ENCODE measurements at places on chromosomes 7 and 10.

DNA sequence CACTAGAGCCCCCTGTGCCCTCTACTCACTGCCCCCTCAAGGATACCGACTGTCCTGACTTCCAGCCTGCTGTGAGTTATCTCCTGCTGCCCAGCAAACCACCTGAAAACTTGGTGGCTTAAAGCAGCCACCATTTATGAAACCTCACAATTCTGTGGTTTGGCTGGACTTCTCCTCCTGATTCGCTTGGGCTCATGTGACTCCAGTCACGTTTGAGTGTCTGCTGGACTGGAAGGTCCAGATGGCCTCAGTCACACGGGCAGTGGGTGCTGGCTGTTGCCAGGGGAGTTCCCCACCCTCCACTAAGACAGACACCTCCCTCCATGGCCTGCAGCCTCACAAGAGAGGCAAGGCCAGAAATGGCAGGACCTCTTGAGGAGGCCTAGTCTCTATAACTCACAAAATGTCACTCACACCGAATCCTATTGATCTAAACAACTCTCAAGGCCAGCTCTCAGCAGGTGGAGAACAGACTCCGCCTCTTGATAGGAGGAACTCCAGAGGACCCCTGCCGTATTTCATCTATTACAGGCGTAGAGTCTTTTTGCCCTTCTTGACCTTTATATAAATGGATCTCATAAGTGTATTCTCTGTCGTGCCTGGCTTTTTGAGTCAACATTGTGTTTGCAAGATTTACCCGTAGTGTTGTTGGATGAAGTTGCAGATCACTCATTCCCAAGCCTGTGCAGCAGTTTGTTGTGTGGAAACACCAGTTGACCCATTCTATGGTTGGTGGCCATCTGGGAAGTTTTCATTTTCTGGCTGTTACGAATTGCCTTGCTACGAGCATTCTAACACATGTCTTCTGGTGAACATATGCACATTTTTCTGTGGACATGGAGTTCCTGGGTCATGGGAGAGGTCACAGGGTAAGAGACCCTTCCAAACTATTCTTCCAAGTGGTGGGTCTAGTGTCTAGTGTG lies 48.3 kb downstream of the ZMIZ1 start:
- DNase-seq, result no peak

GRCh38 chr10:102230264-102230860 lies 4.3 kb downstream of the ELOVL3 start:
- DNase-seq, result peak; percentile 22

DNA sequence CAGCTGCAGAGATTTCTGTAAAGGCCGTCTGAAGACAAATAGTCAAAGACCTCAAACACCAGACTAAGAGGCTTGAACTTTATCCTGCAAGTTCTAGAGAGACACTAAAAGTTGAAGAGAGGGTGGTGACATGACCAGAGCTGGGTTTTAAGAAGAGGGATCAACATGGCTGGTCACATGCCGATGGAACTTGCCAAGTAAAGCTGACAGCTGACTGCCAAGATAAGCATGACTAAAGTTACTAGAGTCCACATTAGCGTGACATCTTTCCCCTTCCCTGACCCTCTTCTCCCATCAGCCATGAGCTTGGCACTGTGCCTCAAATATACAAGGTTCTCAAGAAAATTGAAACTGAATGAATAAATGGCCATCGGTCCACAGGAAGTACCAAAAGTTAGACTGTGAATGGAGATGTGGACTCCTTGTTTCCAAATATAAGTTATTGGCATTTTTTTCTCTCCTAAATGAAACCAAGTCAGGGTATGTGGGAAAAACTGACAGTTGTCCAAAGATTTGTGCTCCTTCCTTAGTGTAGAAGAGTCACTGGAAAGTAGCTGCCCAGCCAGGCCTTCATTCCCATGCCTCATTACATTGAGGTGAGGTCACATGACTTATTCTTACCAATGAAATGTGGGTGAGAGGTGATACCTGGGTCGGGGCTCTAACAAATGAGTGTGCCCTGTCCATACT lies 24.5 kb downstream of the XPNPEP1 start:
- peak; percentile 86 for DNase-seq

DNA sequence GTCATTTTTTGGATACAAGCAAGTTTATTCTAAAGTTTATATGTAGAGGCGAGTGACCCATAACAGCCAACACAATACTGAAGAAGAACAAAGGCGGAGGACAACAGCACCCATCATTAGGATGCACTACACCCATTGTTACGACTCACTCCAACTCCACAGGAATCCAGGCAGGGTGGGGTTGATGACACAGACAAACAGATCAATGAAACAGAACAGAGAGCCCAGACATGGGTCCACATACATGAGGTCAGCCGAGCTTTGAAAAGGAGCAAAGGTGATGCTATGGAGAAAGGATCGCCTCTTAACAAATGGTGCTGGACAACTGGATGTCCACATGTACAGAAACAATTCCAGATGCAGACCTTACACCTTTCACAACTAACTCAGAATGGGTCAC lies 426.4 kb downstream of the PTPRN2 start:
- DNase-seq, result no peak

DNA sequence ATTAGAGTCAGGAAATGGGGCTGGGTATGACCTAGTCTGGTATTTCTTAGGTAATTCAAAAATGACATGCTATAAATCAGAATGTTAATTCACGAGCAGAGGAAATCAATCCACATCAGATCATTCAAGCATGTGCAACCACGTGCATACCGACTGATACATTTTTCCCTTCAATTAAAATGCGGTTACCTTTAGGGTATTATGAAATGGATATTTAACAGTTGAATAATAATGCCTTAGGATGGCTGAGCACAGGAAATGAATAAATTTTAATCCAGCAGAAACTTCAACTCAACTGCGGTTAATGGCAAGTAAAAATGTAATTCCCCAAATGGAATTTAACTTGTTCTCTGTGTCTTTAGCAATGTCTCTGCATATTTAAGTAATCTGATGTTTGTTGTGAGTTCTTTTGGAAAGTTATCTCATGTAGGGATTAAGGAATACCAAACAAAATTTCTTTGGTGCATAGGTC lies 9.2 kb downstream of the CPA2 start:
- no peak for DNase-seq

- DNase-seq, result no peak
Measured at GRCh38 chr10:95291365-95292039, 699 bp upstream of the PDLIM1 start.

- DNase-seq, result no peak
Measured at GRCh38 chr10:80144696-80145131, 12.2 kb downstream of the PLAC9 start.

- DNase-seq, result peak; percentile 49
Measured at GRCh38 chr7:131111081-131111576, 216.5 kb upstream of the MKLN1 start.

DNA sequence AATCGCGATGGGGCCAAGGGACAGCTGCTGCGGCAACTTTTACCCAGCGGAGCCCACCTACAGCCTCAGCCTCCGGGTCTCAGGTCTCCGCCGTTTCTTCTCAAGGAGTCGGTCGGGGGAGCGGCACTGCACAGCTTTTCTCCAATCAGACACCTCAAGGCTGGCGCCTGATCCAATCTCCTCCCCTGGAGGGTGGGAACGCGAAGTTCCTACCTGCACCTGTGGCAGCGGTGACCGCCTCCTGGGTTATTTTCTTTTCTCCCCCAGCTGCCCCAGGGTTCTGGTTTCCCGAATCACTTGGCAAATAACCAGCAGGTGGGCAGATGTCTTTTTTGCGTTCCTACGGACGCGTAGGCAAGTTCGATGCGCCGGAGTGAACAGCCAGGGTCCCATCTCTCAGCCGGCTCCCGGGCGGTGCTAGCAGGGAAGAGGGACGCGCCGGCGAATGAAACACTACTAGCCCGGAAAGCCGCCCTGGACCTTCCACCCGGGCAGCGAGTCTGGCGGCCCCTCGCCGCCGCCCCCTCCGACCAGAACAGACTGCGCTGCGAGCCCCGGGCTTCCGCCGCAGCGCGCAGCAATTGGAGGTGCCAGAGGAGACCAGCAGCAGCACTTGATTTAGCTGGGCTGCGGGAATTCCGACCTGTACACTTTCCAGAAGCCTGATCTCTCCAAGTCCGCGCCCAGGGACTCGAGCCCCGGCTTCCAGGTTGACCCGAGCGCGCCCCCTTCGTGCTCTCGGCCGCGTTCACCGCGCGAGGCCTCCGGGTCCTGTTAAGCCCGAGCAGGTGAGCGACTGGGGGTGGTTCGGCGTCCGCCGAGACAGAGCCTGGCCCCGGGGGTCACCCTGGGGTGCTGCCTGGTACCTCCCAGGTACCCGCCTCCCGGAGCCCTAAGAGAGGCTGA lies at the start of gene PRR15:
Gene PRR15, plus strand, starts transcription at position 246 of the 906 bp plus-strand sequence. CDS start 2,495 bp downstream, outside the sequence.
- no peak for DNase-seq

DNA sequence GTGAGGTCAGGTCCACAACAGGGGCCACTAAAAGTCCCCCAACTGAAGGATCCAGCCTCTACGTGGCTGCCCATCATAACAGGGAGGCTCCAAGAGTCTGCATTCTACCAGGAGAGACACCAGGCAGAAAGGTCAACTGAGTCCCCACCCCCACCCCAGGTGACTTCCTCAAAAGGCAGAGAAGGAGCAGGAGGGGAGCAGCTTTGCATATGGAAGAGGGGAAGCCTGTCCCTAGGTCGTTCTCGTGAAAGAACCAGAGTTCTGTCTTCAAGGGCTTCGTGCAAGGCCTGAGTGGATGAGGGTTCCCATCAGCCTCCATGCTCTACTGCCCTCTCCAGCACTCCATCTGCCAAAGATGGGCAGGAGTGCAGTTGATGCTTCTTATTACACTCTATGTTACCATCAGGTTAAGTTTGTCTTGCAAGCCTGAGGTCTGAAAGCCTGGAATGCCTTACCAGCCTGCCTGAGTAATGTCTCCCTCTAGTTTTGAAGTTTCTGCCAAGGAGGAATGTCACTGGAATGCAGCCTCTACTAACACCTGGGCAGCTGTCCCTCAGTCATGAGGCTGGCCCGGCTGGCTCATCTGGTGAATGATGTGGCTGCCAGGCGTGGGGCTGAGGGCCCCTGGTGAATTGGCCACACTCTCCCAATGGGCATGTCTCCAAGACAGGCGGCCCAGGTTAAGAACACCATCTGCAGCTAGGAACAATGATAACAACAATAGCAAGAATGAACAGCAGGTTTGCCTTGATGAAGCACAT lies 54.3 kb upstream of the SMNDC1 start:
- DNase-seq, result no peak

- DNase-seq, result no peak
Measured at GRCh38 chr10:33643042-33643441, 308.6 kb upstream of the NRP1 start.

- no peak for DNase-seq
Measured at GRCh38 chr10:62805231-62806099, 945 bp downstream of the ADO start.

DNA sequence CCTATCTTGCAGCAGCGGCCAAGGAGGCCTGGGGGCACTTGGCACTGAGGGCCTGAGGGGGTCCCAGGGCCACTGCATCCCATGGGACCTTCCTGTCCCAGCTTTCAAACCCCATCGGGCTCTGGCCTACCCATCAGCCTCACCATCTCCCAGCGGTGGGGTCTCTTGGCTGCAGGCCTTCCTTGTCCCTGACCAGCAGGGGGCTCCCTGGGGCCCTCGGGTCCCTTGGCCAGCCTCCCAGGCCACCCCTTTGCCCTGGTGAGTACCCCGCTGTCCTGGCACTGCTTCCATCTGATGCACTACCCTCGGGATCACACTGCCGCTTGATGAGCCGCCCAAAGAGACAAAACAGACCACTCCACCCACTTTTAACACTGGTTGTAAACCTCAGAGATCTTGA lies 43.5 kb downstream of the YKT6 start:
- DNase-seq, result no peak

- no peak for DNase-seq
Measured at GRCh38 chr10:24947304-24948097, 4.9 kb downstream of the PRTFDC1 start.

- no peak for DNase-seq
Measured at GRCh38 chr7:133360201-133360600, 107.3 kb downstream of the EXOC4 start.

DNA sequence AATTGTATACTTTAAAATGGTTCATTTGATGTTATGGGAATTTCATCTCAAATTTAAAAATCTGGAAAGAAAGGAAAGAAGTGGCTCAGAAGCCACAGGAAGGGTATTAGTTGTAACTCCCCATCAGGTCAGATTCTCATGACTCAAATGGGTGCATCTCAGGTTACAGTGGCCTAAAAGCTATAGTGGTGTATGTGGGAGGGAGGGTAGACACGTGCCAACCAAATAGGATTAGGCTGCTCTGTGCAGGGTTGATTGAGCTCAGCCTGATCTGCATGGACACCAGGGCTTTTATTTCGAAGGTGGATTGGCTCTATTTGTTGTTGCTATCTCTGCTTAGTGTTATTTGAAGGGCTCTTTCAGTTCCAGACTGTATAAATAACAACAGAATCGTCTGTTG lies 121.5 kb upstream of the PRR15 start:
- DNase-seq, result no peak

DNA sequence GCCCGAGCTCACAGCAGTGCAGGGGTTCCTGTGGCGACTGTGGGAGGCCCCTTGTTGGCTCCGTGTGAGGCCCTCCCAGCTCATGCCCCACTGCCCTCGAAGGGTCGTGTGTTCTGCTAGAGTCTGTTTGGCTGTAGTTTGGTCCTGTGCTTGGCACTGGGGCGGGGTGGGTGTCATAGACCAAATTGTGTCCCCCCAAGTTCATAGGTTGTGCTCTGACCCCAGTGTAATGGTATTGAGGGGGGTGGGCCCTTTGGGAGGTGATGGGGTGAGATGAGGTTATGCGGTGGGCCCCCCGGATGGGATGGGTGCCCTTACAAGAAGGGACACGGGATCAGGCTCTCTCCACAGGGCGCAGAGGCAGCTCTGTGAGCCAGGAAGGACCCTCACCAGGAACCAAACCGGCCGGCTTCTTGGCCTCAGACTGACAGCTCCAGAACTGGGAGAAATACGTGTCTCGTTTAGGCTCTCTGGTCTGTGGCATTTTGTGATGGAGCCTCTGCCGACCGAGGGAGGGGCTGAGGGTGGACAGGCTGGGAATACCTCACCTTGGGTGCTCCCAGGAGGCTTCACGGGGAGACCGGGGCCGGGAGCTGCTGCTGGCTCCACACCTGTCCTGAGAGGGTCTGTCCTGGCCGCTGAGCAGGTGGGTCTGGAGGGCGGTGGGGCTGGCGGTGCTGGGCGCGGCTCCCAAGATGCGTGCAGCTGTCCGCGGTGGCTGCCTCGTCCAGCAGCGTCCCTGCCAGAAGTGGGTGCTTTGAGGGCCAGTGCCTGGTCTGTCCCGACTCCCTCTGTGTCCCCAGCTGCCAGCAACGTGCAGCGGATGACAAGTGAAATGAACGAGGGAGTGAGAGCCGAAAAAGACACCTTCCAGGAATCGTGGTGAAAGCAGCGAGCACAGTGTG lies 89.4 kb downstream of the INPP5A start:
- DNase-seq, result no peak

DNA sequence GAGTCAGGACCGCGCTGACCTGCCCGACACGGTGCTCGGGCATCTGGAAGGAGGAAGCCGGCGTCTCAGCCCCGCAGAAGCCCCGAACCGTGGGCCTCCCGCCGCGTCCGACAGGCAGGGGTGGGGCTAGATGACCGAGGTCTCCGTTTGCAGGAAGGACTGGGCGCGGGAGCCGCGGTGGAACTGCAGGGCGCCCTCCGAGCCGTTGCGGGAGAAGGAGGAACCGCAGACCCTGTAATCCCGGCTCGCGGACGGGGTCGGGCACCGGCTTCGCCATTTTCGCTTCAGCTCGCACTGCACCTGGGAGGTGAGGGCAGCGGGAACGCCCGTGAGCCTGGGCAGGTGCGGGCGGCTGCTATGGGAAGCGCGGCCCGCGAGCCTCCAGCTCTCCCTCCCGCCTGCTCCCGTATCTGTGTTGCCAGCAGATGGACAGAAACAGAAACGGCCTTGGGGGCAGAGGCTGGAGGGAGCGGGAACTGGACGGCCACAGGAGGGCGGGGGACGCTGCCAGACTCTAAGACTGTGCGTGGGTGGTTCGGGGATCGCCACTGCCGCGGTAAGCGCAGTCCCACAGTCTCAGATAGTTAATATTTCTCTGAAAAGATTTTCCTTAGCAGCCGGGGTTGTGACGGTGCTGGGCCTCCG lies 114.1 kb downstream of the VIPR2 start:
- DNase-seq, result no peak
